Stimulated activated CD8-positive, alpha-beta memory T cell treated with anti-CD3 and anti-CD28 coated beads, Interleukin-7, amount 100 ng/mL, for 1 hour (primary cell): ENCODE measurements at places on chromosomes 3 and 15.

DNA sequence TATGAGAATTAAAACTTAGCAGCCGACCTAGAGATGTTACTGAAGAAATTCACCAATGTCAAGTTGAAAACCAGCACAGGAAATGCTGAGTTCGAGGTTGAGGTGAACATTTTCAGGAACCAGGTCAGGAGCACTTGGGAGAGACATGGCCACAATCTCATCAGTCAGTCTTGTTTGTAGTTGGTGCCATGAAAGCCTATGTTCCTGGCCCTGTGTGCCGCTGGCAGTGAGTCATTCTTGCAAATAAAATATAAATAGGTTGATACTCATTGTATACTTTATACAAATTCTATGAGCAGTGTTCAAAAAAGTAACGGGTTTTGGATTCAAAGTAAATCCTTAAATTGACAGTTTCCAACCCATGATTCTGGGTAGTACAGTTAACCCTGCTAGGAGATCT lies 1.5 kb upstream of the FSIP1 start:
- no peak for DNase-seq

GRCh38 chr15:89089316-89090230 lies 1.3 kb downstream of the ABHD2 start:
- DNase-seq, result no peak

DNA sequence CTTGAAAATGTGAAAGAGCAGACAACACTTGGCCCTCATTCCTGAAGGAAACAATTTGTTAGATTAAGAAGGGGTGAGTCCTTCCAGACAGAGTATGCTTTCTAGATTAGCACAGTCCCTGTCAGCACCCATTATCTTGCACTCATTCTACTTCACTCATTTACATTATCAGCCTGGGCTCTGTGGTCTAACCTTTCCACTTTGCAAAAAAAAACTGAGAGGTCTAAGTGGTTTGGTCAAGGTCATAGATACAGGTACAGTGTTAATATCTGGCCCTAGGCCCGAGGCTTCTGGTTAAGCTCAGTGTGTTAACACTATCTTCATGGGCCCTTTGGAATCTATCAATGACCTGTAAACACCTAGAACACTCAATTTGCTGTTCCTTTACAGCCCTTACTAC lies 123.4 kb upstream of the LRRN1 start:
- DNase-seq, result no peak

GRCh38 chr15:56654624-56655023 lies 78.7 kb downstream of the ZNF280D start:
- DNase-seq, result no peak

DNA sequence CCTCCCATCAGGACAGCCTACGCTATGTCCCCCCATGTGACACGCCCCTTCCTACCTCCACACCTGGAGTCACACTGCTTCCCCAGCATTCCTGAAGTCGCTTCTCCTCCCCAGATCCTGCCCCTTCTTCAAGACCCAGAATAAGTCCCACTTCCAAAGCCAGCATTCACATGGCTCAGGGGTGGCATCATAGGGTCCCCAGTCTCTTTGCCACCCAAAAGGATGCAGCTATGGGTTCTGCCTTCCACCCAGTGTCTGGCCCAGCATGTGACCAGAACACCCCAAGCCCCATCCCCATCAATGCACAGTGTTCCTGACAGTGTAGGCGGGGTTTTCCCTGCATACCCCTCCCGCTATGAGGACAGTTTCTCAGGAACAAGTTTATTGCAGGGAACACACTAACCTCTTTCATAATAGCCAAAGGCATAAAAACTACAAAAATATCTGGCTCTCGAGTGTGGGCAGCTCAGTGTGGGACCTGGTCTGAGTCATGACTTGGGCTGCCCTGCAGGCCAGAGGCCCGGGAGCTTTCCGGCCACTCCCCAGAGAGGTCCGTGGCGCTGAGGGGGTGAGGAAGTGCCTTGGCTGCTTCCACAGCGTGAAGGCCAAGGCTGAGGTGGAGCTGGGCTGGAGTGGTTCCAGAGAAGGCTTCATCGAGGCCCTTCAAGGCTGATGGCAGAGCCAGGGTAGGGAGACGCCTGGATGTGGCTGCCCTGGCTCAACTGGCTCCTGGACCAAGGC lies 5.8 kb downstream of the ISLR start:
- DNase-seq, result no peak

DNA sequence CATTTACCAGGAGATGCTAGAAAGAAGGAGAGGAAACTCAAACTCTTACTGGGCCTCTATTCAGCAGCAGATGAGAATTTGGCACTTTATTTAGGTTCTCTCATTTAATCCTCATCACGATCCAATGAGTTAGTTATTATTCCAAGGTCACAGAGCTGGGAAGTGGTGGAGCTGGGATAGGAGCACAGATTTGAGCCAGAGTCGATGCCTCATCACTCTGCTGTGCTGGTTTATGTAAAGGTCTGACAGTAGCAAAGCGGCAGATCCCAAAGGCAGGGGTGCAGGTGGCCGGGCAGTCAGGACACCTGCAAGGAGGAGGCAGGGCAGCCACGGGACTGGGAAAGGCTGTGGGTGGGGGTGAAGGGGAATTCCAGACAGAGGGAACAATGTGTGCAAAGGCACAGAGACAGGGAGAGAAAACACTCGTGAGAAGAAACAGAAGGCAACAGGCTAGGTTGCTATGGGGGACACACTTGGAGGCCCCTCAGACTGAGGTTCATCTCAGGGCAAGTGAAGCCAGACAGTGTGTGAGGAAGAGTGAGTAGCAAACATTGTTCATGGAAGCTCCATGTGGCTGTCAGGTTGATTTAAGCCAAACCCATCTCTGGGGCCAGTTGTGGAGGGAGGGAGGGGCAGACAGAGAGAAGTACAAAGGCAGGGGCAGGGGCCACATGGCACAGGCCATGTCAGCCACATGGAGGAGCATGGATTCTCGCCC lies 26.8 kb downstream of the RAB6B start:
- DNase-seq, result no peak

- peak; percentile 44 for DNase-seq
These were observed at the start of gene ARPP19 for GRCh38 chr15:52568601-52569585. ARPP19 (minus strand) TSS chr15:52569030; CDS start chr15:52568892, 138 bp downstream.

GRCh38 chr3:113533534-113533892 lies 1.2 kb downstream of the SIDT1 start:
- DNase-seq, result no peak

GRCh38 chr3:120214176-120214575 lies 70.8 kb downstream of the GPR156 start:
- no peak for DNase-seq

GRCh38 chr3:18743761-18744160 lies 318.6 kb upstream of the SATB1 start:
- no peak for DNase-seq

GRCh38 chr15:101651554-101652097 lies 555 bp downstream of the TM2D3 start:
- DNase-seq, result no peak

- DNase-seq, result no peak
These were observed 152.9 kb downstream of the IL1RAP start for GRCh38 chr3:190666821-190667220.

DNA sequence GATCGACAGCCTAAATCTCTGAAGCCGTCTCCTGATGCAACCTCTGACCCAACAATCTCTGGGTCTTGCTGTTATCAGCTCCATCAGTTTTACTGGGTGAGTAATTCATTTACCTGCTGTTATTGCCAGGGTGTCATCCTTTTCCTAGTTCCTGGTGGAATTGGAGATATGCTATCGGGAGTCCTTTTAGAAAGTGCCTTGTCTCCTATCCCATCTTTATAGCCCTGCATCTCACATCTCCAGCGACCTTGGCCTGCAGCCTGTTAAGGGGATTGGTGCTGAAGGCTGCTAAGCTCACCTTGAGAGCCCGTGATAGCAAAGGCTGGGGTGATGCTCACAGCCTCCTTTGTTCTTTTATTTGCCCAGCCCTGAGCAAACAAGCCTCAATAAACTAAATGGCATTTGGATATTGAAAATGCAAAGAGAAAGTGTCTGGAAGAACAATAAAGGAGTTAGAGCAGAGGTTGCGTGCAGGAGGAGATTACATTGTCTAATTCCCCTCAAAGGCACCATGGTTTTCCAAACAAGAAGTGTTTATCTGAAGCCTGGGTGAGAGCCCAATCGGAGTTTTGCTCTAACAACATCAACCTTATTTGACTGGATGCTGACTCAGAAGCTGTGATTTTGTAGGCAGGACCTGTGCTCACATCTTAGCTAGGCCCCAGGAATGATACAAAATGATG lies 101.8 kb downstream of the RPLP1 start:
- DNase-seq, result no peak

- no peak for DNase-seq
These were observed 152.3 kb downstream of the ITPR1 start for GRCh38 chr3:4645468-4645867.

DNA sequence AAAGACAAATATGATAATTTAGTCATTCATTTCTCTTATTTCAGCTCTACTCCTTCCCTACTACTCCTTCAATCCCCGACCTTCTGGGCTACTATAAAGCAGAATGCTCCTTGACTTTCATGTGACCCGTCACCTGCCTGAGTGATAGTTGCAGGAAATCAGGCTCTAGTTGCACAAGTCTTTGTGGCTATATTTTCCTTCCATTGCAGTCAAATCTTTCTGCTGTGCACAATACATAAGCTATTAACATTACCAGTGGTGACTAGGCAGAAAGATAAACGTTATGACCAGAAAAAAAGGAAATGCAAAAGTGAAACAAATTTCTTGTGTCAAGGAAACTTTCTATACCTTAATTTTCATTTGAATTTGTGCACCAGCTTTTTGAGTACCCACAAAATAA lies 2.3 kb downstream of the SUCNR1 start:
- no peak for DNase-seq

DNA sequence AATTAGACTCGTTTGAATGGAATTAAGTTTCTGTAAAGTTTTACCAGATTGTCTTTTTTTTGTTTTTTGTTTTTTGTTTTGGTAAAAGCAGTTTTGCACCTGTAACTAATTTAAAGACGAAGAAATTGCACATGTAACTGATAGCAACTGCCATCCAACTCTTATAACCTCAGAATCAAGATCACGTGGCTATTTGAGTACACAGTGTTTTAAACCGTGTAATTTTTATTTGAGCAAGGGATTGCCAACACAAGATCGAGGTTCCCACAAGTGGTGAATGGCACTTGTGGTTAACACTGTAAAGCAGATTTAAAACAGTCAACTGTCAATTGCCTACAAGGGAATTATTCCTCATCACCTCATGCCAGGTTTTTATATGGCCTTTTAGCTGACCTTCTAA lies 67.3 kb downstream of the PPARG start:
- no peak for DNase-seq

GRCh38 chr3:128112357-128112968 lies 11.1 kb downstream of the RUVBL1 start:
- no peak for DNase-seq

DNA sequence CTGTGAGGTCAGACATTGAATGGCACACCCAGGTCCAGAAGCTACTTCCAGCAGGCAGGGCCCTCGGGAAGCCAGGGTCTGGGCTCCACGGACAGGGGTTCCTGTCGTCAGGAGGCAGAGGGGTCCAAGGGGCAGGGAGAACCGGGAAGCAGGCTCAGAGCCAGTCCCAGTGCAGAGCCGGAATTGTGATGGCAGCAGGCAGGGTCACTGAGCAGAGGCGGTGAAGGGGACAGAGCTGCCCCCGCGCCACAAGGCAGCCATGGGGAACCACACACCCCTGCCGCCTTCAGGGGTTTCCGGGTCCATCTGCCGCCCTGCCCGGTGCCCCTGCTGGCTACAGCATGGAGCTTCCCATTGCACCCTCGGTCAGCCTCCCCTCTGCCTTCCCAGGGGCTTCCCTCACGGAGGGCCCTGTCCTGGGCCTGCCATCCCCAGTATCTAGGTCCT lies 136.9 kb downstream of the NSMCE3 start:
- no peak for DNase-seq

GRCh38 chr3:115475178-115476041 lies 147.9 kb upstream of the GAP43 start:
- no peak for DNase-seq

DNA sequence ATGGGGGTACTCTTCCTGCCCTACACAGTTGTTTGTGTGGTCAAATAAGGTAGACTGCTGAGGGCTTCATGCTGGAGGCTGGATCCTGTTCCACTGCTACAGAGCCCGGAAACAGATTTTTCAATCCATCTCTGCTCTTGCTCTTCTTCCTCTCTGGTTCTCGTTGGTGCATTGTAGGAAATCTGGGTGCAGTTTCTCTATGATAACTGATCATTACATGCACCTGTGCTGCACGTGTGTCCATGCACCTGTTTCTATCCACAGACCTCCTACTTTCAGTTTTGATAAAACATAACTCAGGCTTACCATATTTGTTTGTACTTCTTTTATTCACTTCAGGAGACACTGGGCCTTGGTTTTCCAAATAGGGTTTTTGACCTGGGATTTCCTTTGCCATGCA lies 21.3 kb downstream of the MINAR1 start:
- DNase-seq, result no peak

DNA sequence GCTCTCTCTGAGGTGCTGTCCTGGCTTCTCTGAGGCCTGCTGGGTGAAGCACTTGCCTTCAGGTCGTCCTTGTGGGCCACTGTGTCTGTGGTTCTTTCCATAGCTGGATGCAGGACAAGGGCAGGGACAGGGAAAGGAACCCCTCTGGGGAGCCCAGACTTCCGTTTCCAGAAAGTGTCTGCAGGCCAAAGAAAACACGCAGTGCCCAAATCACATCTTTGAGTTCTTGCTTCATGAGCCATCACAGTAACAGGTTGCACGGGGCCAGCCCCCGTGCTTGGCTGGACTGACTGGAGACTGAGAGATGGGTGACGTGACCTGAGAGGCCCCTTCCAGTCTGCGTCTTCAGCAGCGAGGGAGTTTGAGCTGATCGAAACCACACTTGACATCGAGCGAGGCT lies 115.8 kb downstream of the GABRG3 start:
- DNase-seq, result no peak

DNA sequence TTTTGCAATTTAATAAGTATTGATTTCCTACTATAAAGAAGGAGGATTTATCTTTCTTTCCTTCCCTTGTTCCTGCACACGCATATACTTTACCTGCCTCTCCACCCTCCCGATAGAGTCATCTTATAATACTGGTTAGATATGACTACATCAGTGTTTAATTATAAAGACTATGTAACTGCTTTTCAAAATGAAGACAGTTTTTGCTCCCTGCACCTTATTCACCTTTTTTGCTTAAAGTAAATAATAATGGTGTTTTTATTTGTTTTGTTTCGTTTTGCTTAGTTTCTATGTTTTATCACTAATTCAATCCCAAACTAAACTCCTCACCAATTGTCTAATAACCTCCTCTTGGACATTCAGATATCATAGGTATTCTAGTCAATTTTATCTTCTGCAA lies 101.9 kb upstream of the RORA start:
- DNase-seq, result no peak
